Anterior cingulate cortex (tissue), 58 donors: ENCODE measurements at places on chromosomes 2 and 18.

GRCh38 chr2:8488001-8488738, 193.7 kb upstream of the ID2 start:
- DNase-seq = peak; percentile 22

GRCh38 chr18:49970319-49970718, 157.0 kb upstream of the ACAA2 start:
- DNase-seq = no peak

DNA sequence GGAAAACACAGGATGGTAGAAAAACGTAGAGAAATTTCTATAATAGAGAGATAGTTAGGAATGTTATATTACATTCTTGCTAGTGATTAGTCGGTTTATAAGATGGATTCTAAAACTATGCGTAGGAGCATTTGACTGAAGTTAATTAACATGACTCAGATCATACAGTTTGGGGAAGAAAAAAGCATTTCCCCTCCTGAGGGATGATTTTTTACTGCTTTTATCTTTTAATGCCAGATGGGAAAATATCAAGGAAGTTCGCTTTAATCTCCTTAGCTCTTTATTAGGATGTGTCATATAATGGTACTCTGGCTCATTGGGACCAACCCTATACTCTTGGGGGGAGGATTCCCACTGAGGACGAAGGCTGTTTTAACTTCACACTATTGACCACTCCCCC, 502.1 kb downstream of the TGIF1 start:
- no peak for DNase-seq

GRCh38 chr2:201754717-201755415, 25.9 kb downstream of the ALS2 start:
- DNase-seq = no peak

GRCh38 chr2:37180006-37180639, 8.3 kb downstream of the SULT6B1 start:
- DNase-seq = no peak

DNA sequence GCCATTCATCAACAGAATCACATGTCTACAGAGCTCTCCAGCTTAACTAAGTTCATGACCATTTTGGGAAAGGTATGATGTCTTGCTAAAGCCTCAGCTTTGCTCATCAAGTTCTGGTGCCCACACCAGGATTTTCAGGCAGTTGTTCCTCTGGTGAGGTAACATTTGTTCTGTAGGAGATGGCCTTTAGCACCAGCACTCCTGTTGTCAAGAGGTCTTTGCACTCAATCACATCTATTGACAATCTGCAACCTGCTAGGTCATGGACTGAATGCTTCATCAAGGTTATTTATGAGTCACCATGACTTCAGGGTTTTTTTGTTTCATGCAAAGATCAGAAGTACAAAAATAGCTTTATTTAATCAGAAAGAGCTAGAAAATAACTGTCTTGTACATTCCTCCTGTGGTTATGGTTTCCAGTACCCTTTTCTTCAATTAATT, 36.6 kb upstream of the VIT start:
- no peak for DNase-seq

- DNase-seq = no peak
Observed at GRCh38 chr2:234565201-234565600, 68.3 kb upstream of the ARL4C start.

GRCh38 chr2:149002891-149003740, 35.4 kb upstream of the LYPD6B start:
- peak; percentile 83 for DNase-seq

DNA sequence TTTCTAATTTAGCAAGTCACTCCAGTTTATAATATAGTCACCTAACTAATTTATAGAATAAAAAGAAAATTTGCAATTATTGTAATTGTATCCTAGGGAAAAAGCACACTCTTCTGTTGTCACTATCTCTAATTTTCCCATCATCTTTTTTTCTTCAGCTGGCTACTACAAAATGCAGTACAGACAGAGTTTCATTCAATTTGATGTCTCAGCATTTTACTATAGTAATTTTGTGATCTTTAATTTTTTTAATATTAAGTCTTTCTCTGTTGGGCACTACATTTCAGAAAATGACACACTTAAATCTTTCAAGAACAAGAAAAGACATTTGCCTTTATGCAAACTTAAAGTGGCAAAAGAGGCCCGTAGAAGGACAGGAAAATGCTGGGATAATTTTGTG, 118.0 kb downstream of the LRRTM4 start:
- DNase-seq = no peak

GRCh38 chr2:166282154-166282553, 93.6 kb downstream of the SCN9A start:
- no peak for DNase-seq

GRCh38 chr2:230268606-230269243, 43.2 kb downstream of the SP140 start:
- no peak for DNase-seq

DNA sequence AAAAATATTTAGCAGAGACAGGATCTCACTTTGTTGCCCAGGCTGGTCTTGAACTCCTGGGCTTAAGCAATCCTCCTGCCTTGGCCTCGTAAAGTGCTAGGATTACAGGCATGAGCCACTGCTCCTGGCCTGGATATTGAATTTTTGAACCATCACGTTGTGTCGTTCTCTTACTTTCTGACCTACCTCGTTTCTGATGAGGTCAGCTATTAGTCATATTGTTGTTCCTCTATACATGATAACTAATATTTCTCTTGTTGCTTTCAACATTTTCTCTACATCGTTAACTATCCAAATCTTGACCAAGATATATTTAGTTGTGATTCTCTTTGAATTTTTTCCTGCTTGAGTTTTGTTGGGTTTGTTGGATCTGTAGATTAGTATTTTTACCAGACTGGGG, 541.3 kb upstream of the SOX11 start:
- no peak for DNase-seq

- no peak for DNase-seq
Observed at GRCh38 chr18:62715436-62715758, at the start of gene PHLPP1. Gene PHLPP1 (plus strand): TSS chr18:62715541. CDS start chr18:62715684, 143 bp downstream.

DNA sequence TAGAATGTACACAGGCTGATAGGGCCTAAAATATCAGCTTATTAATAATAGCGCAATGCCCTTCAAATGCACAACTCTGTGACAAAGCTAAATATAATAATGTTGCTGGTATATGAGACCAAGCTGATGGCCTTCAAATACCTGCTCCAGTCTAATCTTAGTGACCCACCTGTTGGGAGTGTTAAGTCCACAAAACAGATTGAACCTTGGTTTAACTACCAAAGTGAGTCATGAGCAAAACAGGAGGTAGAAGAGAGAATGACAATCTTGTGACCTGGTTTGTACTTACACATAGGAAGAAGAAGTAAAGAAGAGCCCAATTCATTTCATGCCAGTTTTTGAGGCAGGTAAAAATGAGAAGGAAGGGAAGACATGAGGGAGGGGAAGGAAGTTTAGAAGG, 295.0 kb downstream of the NR4A2 start:
- no peak for DNase-seq

DNA sequence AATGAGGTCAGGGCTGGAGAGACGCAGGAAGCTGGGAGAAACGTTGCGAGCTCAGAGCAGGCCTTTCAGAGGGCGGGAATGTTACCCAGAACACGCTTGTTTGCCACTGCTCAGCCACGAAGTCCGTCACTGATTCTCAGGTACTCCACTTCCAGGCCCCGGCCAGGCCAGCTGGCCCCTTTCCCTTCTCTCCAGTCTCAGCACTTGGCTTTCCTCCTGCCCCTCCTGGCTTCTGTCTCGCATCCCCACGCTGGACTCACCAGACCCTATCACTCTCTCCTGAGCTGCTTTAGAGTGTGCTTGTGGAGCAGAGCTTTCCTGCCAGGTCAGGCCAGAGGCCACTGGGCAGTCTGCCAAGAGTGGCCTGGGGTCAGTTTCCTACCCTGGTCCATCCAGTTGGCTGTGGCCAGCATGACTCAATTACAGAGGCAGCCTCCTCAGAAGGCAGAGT, 151.4 kb downstream of the TWIST2 start:
- no peak for DNase-seq

GRCh38 chr2:226526716-226527115, 272.9 kb downstream of the IRS1 start:
- no peak for DNase-seq

DNA sequence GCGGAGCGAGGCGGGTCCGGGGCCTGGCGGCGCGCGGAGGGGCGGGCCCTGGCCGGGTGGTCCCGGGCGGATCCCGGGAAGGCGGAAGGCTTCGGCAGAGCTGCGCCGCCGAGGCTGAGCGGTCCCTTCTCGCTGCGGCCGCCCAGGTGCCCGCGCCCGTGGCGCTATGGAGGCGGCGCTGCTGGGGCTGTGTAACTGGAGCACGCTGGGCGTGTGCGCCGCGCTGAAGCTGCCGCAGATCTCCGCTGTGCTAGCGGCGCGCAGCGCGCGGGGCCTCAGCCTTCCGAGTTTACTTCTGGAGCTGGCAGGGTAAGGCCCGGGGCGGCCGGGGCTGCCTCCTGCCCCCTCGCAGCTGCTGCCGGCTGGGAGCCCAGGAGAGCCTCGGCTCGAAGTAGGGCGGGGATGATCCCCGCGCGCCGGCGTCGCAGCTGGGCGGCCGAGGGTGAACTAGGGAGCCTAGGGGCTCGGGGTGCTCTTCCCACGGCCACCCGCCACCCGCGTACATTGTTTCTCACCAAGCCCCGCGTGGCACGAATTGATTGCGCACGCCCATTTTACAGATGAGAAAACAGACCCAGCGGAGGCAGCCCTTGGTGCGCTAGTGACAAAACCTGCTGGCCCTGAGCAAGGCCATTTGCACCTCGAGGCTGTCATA, at the start of gene SLC66A3:
Gene SLC66A3, plus strand, starts transcription at position 87 of the 655 bp plus-strand sequence. Its CDS starts 80 bp downstream, at position 167.
- DNase-seq = peak; percentile 74

GRCh38 chr2:207711750-207712530, 500 bp downstream of the CCNYL1 start:
- peak; percentile 71 for DNase-seq

- no peak for DNase-seq
Observed at GRCh38 chr2:216664593-216665034, 30.7 kb downstream of the IGFBP5 start.

GRCh38 chr2:903223-903900, 47.3 kb upstream of the SNTG2 start:
- DNase-seq = no peak

GRCh38 chr2:60717691-60718090, 38.4 kb upstream of the PAPOLG start:
- DNase-seq = no peak

DNA sequence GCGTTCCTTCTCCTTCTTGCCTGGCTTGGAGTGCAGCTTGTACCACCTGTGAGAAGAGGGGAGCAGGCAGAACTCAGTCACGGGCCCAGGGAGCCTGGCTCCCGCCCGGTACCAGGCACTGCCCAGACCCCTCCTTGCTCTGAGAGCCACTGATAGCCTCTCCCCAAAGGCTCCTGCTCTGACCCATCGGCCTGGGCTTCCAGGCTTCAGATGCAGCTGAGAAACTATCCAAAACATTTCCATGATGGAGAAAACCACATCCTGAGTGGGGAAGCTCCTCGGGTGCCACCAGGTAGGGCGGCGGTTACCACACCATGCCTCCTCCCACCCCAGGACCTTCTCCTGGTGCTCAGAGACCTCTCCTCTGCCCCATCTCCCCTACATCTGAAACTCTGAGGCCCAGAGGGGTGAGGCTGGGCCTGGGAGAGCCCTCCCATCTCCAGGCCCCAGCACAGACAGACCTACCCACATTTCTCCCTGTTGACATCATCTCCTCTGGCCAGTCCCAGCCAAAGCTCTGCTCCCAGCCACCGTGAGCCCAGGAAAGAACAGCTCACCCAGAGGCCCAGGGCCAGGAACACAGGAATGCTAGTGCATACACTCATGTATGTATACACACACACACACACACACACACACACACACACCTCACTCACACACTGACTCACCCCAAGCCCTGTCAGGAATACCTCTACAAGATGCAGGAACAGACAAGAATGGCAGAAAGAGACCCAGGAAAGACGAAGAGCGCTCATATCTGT, 17.9 kb upstream of the SFXN5 start:
- no peak for DNase-seq

DNA sequence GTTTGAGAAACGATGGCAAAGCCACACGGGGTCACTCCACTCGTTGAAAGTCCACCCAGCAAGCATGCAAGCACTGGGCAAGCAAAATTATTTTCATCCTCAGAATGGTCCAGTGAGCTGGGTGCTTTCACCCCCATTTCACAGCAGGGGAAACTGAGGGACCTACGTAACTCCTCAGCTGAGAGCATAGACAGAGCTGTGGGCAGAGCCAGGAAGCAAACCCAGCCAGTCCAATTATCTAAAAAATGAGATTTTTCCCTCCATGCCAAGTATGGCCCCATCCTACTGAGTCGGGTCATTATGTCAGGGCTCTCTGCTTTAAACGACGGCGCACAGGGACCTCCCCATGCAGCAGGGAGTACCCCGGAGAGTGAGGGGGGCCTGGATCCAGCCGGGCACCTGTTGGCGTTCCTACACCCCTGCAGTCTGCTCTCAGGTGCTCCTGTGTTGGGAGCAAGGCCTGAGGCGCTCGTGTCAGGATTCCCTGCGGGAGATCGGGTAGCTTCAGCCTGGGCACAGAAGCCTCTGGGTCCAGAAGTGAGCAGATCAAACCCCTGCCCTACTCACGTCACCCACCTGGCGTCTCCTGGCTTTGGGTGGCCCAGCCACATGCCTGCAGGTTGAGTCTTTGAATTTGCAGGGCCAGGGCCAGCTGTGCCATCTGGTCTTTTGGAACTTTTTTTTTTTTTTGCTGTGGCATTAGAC, 17.3 kb downstream of the TWIST2 start:
- DNase-seq = no peak

DNA sequence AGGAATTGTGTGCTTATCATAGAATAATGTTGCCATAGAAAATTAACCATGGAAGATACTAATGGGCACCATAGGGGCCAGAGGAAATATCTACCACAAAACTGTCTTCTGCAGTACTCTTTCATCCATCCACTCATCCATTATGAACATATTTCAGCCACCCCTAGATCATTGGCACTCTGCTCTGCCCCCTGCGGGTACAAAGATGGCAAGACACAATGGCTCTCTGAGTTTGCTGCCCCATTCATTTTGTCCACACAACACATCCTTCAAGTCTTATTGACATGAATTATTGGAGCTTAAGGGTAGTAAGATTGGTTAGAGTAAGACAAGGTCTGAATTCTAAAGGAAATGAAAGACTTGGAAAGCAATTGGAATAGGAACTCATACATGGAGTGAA, 1224.7 kb upstream of the CELF4 start:
- no peak for DNase-seq

GRCh38 chr18:13455960-13456481, 237.5 kb downstream of the LDLRAD4 start:
- DNase-seq = no peak

GRCh38 chr2:207038299-207038698, 99.0 kb downstream of the CPO start:
- no peak for DNase-seq

GRCh38 chr18:7855028-7855427, 287.9 kb downstream of the PTPRM start:
- no peak for DNase-seq

- DNase-seq = no peak
Observed at GRCh38 chr18:69400253-69400975, at the start of gene DOK6. Gene DOK6 (plus strand): TSS chr18:69400888.

DNA sequence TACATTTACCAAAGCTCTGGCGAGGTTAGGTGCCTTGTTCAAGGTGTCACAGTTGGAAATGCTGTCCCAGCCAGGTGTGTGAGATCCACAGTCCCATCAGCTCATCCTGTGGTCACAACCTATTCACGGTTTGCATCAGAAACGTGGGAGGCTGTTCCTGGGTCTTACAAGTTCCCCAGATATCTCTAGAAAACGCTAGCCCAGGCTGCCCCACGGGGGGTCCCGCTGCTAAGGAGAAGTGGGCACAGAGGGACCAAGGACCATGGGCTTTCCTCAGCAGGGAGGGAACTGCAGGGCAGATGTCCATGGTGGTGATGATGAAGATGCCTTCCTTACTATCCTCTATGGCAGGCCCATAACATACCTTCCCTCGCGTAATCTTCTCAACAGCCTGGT, 649 bp downstream of the FECH start:
- peak; percentile 28 for DNase-seq

- no peak for DNase-seq
Observed at GRCh38 chr18:13532406-13533075, 193.8 kb downstream of the FAM210A start.
